ENCODE measurements at places on chromosomes 2 and 18. TPM values are rescaled to one million over a fixed set of nuclear protein-coding genes. Genes with fewer than 3 reads are reported as not detected.

PAIP2B gene
- total RNA-seq, result 11.2 TPM

NPAS2 gene
- total RNA-seq, result 18.3 TPM

TCF7L1 gene
- total RNA-seq, result 10.2 TPM

GRHL1 gene
- 0.59 TPM for total RNA-seq

CXCR2 gene
- not detected for total RNA-seq

XDH gene
- total RNA-seq, result not detected

DNA sequence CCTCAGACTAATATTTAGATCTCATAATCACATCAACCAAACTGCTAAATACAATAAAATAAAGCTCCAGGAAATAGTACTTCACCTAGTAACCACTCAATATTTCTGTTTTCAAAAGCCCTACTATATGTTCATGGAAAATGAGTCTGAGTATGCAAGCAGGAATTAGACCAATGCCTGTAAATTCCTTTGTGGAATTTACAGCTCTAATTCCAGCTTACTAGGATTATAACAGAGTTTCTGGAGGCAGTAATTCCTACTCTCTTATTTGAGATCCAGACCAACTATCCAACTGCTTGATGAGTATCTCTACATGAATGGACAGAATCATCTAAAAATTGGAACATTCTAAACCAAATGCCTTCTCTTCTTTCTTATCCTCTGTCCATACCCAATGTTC, 11.6 kb downstream of the CDKL4 start:
- H3K4me1 ChIP-seq, result no peaks in the 10 kb centered on the region
- no peak overlapping the region for H3K27ac ChIP-seq
- no peak for DNase-seq
- no peaks in the 10 kb centered on the region for H3K36me3 ChIP-seq
- no peak overlapping the region for H3K4me3 ChIP-seq

GRCh38 chr2:125167152-125167551, 1142.1 kb downstream of the CNTNAP5 start:
- no peak for DNase-seq
- H3K4me1 ChIP-seq, result no peaks in the 10 kb centered on the region
- no peaks in the 10 kb centered on the region for H3K27me3 ChIP-seq
- no peak overlapping the region for H3K4me3 ChIP-seq

GRCh38 chr18:78378983-78379382, 600.6 kb upstream of the SALL3 start:
- no peaks in the 10 kb centered on the region for H3K36me3 ChIP-seq
- DNase-seq, result no peak
- H3K4me3 ChIP-seq, result no peak overlapping the region
- H3K27ac ChIP-seq, result no peak overlapping the region
- H3K4me1 ChIP-seq, result no peaks in the 10 kb centered on the region

- H3K27me3 ChIP-seq, result no peaks in the 10 kb centered on the region
- no peak for DNase-seq
- no peaks in the 10 kb centered on the region for H3K36me3 ChIP-seq
- H3K27ac ChIP-seq, result no peak overlapping the region
Observed at GRCh38 chr18:22047485-22047884, 121.9 kb upstream of the GATA6 start.

- H3K27me3 ChIP-seq, result no peaks in the 10 kb centered on the region
- H3K4me3 ChIP-seq, result no peak overlapping the region
- H3K4me1 ChIP-seq, result no peaks in the 10 kb centered on the region
- no peak overlapping the region for H3K27ac ChIP-seq
- DNase-seq, result no peak
Observed at GRCh38 chr2:157989227-157989626, 112.4 kb upstream of the UPP2 start.

DNA sequence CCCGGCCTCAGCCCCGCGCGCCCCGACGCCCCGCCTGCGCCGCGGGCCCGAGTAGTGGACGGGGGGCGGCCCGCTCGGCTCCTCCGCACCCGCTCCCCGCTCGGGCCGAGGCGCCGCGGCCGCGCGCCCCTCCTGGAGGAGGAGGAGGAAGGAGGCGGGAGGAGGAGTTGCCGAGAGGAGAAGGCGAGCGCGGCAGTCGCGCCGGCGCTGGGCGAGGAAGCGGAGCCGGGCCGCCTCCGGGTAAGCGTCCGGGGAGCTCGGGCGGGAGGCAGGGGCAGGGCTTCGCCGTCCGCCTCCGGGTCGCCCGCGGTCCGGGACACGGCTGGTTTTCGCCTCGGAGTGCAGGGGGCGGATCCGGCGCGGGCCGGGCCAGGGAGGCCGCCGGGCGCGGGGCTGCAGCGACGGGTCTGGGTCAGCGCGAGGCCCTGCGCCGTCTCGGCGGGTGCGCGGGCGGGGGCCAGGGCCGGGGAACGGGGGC, at the start of gene SOCS6:
Gene SOCS6 (plus strand): TSS at position 195 of the 478 bp plus-strand sequence. CDS start 35,624 bp downstream, outside the sequence.
- peak within 1 kb of the TSS; percentile 92 for H3K27ac ChIP-seq
- peaks cover 4% of the 10 kb centered on the region for H3K4me1 ChIP-seq
- peak within 1 kb of the TSS; percentile 52 for H3K4me3 ChIP-seq
- H3K36me3 ChIP-seq, result no peaks in the 10 kb centered on the region
- no peaks in the 10 kb centered on the region for H3K27me3 ChIP-seq

- H3K27ac ChIP-seq, result no peak overlapping the region
- no peaks in the 10 kb centered on the region for H3K4me1 ChIP-seq
- DNase-seq, result no peak
- H3K4me3 ChIP-seq, result no peak overlapping the region
Observed at GRCh38 chr18:35186291-35187034, 54.4 kb upstream of the ZNF397 start.

GRCh38 chr2:175048275-175048674, 43.1 kb upstream of the CHN1 start:
- no peak overlapping the region for H3K27ac ChIP-seq
- H3K4me1 ChIP-seq, result no peaks in the 10 kb centered on the region
- H3K4me3 ChIP-seq, result no peak overlapping the region
- H3K27me3 ChIP-seq, result no peaks in the 10 kb centered on the region
- no peak for DNase-seq
- H3K36me3 ChIP-seq, result no peaks in the 10 kb centered on the region

DNA sequence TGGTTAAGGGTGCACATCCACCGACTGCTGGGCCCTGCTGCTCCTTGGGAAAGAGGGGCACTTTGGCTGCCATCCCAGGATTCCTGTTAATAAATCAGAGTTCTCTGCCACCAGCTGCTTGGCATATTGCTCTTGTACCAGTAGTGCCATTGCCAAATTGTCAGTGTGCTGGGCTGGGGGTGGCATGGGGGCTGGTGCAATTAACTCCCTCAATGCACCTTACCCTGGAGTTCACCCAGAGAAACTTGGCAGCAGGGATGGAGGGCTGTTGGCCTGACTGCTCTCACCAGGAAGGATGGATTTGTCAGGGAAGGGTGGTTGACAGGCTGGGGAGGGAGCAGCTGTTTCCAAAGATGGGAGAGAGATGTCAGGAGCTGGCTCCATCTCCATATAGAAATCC, 94.6 kb upstream of the SKOR2 start:
- H3K36me3 ChIP-seq, result no peaks in the 10 kb centered on the region
- H3K4me3 ChIP-seq, result no peak overlapping the region
- no peak overlapping the region for H3K27ac ChIP-seq
- DNase-seq, result no peak

- no peaks in the 10 kb centered on the region for H3K4me1 ChIP-seq
- DNase-seq, result no peak
- no peaks in the 10 kb centered on the region for H3K36me3 ChIP-seq
- no peak overlapping the region for H3K27ac ChIP-seq
- no peaks in the 10 kb centered on the region for H3K27me3 ChIP-seq
Observed at GRCh38 chr2:102392942-102393341, 30.0 kb upstream of the IL18RAP start.

- H3K4me3 ChIP-seq, result no peak overlapping the region
- H3K27me3 ChIP-seq, result no peaks in the 10 kb centered on the region
- no peak for DNase-seq
- no peaks in the 10 kb centered on the region for H3K36me3 ChIP-seq
- H3K27ac ChIP-seq, result no peak overlapping the region
Observed at GRCh38 chr2:47720036-47720435, 62.9 kb upstream of the MSH6 start.

- no peak overlapping the region for H3K27ac ChIP-seq
- no peaks in the 10 kb centered on the region for H3K4me1 ChIP-seq
- no peak for DNase-seq
Observed at GRCh38 chr2:106995556-106995955, 109.6 kb upstream of the ST6GAL2 start.

DNA sequence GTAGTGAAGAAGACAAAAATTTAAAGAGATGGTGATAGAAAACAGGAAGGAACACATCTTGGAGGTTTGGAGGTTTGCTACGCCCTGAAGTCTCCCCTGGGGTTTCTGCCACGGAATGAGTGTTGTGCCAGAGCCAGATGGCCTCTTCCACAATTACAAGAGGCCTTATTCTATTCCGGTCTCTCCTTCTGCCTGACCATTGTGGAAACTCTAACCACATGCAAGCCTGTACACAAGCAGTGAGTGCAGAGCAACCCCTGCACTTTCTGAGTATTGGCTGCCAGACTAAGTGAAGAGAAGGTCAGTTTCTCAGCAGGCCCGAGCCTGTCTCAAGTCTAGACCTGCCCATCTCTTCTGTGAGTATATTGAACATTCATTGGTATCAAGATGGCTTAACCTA, 22.7 kb upstream of the MYO1B start:
- no peaks in the 10 kb centered on the region for H3K27me3 ChIP-seq
- peak overlapping the region; percentile 18 for H3K27ac ChIP-seq
- DNase-seq, result no peak
- no peaks in the 10 kb centered on the region for H3K4me1 ChIP-seq
- H3K36me3 ChIP-seq, result no peaks in the 10 kb centered on the region
- H3K4me3 ChIP-seq, result no peak overlapping the region

DNA sequence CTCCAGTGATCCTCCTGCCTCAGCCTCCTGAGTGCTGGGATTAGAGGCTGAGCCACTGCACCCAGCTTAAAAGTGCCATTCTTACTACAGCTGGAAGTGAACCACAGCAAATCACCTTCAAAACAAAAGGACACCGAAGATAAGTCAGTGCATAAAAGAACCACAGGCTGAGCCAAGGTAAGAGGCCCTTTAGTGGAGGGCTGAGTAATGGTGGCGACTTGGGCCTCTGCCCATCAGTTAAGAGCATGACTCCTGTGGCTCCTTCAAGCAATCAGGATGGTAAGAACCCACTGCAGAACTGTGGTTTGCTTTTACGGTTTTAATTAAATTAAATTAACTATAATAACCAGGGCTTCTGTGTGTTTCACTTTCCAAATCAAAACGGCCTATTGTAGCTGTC, 75.1 kb downstream of the CTAGE1 start:
- peak; percentile 60 for DNase-seq
- peaks cover 6% of the 10 kb centered on the region for H3K4me1 ChIP-seq
- no peaks in the 10 kb centered on the region for H3K36me3 ChIP-seq
- no peaks in the 10 kb centered on the region for H3K27me3 ChIP-seq
- peak overlapping the region; percentile 44 for H3K27ac ChIP-seq
- no peak overlapping the region for H3K4me3 ChIP-seq

DNA sequence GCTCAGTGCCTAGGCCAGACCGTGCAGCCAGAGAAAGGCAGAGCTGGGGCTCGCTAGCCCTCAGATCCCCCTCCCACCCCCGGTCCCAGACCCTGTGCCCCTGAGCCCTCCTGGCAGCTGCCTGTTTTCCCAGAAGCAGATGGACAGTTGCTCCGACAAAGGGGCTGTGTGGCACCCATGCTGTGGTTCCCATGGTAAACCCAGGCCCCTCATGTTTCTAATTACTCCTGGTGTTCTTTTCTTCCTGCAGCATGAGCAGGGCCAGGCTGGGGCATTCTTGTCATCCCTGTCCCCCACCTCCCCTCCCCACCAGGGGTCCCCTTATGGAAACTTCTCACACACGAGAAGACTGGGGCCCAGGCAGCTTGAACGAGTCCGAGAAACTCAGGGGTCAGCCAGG, 269.6 kb downstream of the HAUS1 start:
- H3K27ac ChIP-seq, result no peak overlapping the region
- H3K4me3 ChIP-seq, result no peak overlapping the region
- H3K36me3 ChIP-seq, result no peaks in the 10 kb centered on the region
- no peaks in the 10 kb centered on the region for H3K27me3 ChIP-seq

DNA sequence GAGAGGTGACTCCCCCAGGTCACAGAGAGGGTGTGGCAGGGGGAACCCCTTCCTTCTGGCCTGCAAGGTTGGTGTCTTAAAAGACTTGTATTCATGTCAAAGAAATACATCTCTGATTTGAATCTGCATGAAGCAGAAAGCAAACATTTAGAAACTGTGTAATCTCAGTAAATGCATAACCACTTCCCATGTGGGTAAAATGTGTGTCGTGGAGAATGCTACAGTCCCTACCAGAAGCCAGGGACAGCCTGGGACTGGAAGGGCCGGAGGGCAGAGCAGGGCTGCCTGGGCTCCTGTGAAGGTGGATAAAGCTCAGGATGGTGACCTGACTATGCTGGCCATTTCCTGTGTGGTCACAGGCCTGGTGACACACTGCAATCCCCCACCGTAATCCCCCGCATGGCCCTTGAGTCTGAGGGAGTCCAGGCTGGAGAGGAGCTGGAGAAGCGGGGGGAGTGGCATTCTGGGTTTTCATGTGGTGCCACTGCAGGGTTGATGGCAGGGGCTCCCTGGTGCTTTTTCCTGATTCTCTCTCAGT, 102.2 kb downstream of the LRRC30 start:
- H3K27me3 ChIP-seq, result no peaks in the 10 kb centered on the region
- H3K4me1 ChIP-seq, result no peaks in the 10 kb centered on the region
- H3K4me3 ChIP-seq, result no peak overlapping the region
- no peak overlapping the region for H3K27ac ChIP-seq

GRCh38 chr2:43057742-43058725, 168.4 kb downstream of the ZFP36L2 start:
- no peak for DNase-seq
- no peaks in the 10 kb centered on the region for H3K4me1 ChIP-seq
- H3K27me3 ChIP-seq, result no peaks in the 10 kb centered on the region
- H3K4me3 ChIP-seq, result no peak overlapping the region
- H3K36me3 ChIP-seq, result no peaks in the 10 kb centered on the region

DNA sequence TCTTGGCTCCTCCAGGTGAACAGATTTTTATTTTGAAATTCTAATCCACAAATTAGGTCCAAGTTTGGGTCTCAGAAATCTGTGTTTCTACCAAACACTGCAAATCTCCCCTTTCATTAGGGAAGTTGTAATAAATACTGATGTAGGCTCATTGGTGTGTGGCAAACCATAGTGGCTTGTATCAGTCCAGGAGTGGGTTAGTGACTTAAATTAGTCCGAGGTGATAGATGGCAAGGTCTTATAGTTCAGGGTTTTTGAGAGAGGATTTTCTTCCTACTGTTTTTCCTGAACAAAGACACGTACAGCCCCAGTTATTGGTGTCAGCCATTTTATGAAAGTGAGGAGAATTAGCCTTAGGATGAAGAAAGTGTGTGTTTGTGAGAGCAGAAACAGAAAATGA, 74.6 kb downstream of the RPRM start:
- H3K4me3 ChIP-seq, result no peak overlapping the region
- H3K27me3 ChIP-seq, result no peaks in the 10 kb centered on the region
- H3K36me3 ChIP-seq, result no peaks in the 10 kb centered on the region
- H3K27ac ChIP-seq, result no peak overlapping the region

- no peaks in the 10 kb centered on the region for H3K36me3 ChIP-seq
- no peak overlapping the region for H3K27ac ChIP-seq
- no peak overlapping the region for H3K4me3 ChIP-seq
- no peaks in the 10 kb centered on the region for H3K27me3 ChIP-seq
- no peaks in the 10 kb centered on the region for H3K4me1 ChIP-seq
- DNase-seq, result no peak
Observed at GRCh38 chr2:72952110-72952823, 34.9 kb downstream of the EMX1 start.

All from uterus (tissue), 4 donors.